ENCODE measurements at places on chromosomes 7 and 10. TPM values are rescaled to one million over a fixed set of nuclear protein-coding genes. Genes with fewer than 3 reads are reported as not detected.

GRCh38 chr10:80452640-80453039 is 1.5 kb upstream of the TSPAN14 start:
- DNase-seq, result no peak

DNA sequence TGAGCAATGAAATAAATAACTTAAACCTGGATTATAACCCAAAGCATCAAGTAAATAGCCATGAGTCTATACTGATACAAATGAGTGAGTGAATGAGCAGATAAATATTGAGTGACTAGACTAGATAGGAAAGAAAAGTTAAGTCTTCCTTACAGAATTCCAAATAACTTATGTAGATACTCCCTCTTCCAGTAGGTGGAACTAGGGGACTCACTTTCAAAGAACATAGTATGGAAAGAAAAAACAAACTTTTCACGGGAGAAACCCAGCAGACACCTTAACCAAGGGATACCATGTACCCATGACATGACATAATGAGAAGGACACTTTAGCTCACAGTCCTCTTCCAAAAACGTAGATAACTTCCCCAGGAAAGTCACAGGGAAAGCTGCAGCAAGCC is 32.2 kb downstream of the CSGALNACT2 start:
- DNase-seq, result no peak

DNA sequence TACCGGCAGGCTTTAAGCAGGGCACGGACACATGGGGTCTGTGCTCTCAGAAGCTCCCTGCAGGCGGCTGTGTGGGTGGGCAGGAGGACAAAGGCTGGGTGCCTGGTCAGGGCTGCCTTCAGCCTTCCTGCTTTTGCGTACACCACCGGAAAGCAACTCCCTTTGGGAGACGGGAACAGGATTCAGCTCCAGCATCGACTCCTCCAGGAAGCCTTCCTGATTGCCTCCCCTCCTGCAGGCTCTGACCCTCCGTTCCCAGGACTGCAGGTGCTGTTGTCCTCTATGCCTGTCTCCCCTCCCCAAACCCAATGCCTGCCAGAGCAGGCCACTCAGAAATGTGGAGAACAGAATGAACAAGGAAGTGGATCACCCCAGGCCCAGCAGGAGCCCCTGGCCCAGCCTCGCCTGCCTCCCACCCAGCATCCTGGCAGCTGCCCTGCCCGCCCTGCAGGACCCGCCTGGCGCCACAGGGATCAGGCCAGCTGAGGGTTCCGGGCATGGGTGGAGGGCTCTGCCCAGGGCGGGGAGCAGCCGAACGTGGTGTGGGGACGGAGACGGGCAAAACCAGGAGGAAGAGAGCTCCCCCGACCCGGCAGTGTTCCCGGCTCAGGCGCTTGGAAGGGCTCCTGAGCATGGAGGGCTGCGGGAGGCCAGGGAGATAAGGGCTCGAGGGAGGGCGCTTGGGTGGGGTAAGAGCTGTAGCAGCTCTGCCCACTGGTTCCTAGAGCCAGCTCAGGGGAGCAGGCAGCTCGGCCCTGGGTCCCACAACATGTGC is 6.2 kb upstream of the ELN start:
- no peak for DNase-seq

The MKX gene
- polyA plus RNA-seq, result 2.4 TPM

The CYP3A4 gene
- polyA plus RNA-seq, result 0.11 TPM

GRCh38 chr7:155521743-155522398 is 24.5 kb downstream of the CNPY1 start:
- DNase-seq, result no peak

- DNase-seq, result no peak
These were observed 294.5 kb downstream of the AUTS2 start for GRCh38 chr7:69892790-69893189.

- peak; percentile 87 for DNase-seq
These were observed 22.7 kb upstream of the AGFG2 start for GRCh38 chr7:100516135-100516812.

DNA sequence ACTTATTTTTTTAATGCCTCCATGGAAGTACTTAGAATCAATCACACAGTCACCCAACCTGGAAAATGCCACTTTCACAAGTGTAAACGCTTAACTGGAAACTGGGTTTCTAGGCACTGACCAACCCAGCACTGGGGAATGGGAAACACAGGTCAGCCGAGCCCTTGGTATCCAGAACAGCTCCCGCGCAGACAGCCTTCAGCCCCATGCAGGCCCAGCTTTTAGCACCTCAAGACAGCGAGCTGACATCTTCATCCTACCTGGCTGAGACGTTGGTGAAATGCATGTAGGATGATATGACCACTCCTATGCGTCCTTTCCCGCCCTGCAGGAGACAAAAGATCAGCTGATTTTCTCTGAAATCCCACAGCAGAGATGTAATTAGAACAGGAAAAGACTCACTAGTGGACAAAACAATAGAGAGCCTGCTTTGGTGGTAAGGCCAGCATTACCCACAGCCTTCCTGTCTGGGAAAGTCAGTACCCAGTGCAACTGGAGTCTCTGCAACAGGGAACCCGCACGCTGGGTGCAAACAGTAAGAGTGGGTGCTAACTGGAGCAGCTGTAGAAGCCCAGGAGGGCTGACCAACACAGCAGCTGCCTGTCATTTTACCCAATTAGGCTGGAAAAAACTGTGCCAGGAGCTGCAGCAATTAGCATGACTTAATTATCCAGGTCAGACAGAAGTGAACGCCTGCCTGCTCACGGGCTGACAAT is 153.7 kb downstream of the TNS3 start:
- DNase-seq, result no peak

GRCh38 chr10:72248468-72249151 is 25.1 kb upstream of the DDIT4 start:
- DNase-seq, result peak; percentile 95

Measured in muscle of back (tissue), 13 donors.